ENCODE measurements at places on chromosomes 5 and 9.
A peak's percentile ranks its signal among the peaks of the same experiment; 100 is the strongest.

- no peak for DNase-seq
Measured at GRCh38 chr5:149325166-149325735, 20.0 kb upstream of the GRPEL2 start.

DNA sequence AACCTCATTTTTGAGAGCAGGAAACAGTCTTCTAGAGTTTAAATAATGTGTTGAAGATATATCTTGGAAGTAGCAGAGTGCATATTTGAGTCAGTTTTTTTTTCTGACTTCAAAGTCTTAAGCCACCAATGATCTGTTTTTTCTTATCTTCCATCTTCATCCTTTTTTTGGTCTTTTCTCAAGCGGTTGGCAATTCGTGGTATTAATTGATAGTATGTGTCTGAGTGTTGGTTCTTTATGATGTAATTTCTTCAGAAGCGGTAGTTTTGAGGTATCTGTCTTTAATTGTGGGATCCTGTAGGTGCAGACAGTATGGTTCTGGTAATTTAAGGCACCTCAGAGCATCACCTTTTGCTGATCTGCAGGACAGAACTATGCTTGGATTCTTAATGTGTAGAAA, 3.9 kb downstream of the CSNK1G3 start:
- no peak for DNase-seq

DNA sequence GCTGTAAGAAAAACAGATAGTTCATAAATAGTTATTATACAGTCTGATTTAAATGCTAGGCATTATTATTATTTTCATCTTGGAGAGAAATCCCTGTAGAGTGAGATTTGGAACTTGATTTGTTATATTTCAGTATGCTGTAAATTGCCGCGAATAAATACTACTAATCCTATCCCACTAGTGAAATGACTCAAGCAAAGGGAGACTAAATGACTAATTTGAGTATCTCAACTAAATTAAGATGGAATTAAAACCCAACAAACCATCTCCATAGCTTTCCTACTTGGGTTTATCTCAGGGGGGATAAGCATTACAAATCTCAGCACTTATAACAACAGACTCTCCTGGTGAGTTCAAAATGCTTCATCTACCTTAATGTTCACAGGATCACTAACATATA, 206.0 kb downstream of the MCTP1 start:
- no peak for DNase-seq

- DNase-seq: no peak
Measured at GRCh38 chr5:151150471-151151262, 6.9 kb downstream of the ANXA6 start.

- DNase-seq: no peak
Measured at GRCh38 chr5:35198075-35198474, 32.2 kb downstream of the PRLR start.

DNA sequence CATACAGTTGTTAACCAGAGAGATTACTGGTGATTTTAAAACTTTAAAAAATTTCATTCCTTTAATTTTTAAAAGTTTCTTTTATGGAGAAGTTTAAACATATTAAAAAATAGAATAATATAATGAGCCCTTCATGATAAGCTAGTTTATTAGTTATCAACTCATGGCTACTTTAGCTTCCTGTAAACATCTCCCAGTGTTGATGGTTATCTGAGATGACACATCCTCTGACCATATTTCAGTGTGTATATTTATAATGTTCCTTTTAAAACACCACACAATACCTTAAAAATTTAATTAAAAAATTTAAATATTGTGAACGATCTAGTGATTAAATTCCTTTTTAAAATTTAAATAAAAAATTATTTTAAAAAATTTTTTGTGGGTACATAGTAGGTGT, 74.1 kb downstream of the IPO11 start:
- no peak for DNase-seq

- no peak for DNase-seq
Measured at GRCh38 chr9:134214386-134214765, 50.0 kb upstream of the RNU6ATAC start.

DNA sequence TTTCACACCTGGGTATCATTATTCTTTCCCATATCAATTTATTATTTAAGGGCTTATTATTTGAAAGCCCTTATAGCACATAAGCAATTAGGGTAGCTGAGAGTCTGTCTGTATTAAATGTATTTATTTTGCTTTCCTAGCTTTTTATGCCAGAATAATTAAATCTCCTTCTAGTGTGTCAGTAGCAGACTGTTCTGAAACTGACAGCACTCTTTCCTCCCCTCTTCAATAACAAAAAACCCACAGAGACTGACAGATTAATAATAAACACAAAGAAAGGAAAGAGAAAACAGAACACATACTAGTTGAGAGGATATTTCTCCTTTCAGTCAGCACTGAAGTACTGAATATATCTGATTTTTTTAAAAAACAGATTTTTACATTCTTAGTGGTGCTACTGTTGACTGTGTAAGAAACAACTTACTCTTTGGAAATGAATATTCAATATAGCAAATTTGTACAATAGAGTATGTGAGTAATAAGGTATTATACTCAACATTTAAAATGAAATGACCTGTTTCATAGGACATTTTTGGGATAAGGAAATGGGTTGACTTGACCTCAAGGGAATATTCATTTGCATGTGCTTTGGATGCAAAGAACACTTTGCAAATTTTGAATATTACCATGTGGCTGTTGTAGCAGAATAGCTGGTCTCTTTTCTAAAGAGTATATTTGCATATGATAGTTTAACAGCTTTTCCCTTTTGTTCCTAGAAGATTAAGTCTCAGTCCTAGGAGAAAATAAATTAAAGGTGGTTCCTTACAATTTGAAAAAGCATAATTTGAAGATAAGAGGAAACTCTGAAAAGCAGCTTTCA, 208.3 kb downstream of the SPATA31D1 start:
- DNase-seq: no peak

DNA sequence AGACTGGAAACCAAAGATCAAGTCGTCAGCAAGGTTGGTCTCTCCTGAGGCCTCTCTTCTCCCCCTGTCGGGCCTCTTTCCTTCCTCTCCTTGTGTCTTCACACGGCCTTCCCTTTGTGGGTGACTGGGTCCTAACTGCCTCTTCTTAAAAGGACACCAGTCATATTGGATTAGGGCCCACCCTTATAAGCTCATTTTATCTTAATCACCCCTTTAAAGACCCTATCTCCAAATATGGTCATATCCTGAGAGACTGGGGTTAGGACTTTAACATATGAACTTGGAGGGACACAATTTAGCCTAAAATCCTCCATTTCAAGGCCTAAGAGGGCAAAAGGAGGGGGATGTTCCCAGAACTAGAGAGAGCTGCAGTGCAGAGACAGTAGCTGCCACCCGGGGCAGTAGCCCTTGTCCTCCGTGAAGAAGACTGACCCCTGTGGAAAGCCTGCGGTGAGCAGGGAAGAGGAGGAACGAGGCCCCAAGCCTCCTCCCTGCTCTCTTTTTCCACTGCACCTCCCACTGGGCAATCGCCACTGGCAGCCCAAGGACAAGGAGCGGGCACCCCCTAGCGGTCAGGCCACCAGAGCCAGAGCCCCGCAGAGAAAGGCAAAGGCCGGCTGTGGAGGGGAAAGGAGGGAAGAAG, 34.9 kb downstream of the CFAP90 start:
- peak; percentile 53 for DNase-seq

- DNase-seq: no peak
Measured at GRCh38 chr9:129863059-129863690, 27.9 kb downstream of the USP20 start.

DNA sequence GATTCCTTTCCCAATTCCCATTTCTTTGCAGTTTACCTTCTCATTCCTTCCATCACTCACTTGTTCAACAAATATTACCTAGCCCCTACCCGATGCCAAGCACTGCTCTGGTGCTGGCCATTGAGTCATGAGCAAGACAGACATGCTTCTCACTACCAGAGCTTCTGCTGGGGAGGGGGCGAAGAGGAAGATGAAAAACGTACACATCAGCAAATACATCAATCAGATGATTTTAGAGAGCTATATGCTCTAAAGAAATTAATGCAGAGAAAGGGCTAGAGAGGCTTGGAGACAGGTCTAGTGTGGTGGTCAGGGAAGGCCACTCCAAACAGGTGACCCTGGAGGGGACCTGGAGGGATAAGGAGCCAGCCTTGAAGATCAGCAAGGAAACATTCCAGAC, 14.4 kb upstream of the FAT2 start:
- DNase-seq: no peak

DNA sequence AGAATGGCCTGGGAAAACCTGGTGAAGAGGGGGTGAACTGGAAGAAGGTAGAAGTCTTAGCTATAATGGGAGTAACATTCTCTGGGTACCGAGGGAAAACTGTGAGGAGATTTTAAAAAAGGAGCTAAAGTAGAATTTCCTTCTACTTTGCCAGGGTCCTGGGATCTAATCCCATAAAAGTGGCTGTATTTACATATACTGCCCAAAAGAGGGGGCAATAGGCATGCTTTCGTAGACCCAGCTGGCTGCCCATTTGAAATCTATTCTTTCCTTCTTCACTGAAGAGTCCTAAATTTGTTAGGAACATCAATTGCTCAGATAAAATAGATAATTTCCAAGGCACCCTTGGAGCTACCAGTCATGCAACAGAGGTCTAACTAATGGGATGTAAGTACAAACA, 159.2 kb downstream of the CDC42SE2 start:
- DNase-seq: no peak

GRCh38 chr5:158450751-158451171, 591.8 kb upstream of the CLINT1 start:
- no peak for DNase-seq

- no peak for DNase-seq
Measured at GRCh38 chr5:124726631-124727362, 19.6 kb downstream of the ZNF608 start.

GRCh38 chr5:168328814-168329213, 37.4 kb downstream of the WWC1 start:
- no peak for DNase-seq

- DNase-seq: no peak
Measured at GRCh38 chr9:131320031-131320685, 30.6 kb downstream of the PLPP7 start.

DNA sequence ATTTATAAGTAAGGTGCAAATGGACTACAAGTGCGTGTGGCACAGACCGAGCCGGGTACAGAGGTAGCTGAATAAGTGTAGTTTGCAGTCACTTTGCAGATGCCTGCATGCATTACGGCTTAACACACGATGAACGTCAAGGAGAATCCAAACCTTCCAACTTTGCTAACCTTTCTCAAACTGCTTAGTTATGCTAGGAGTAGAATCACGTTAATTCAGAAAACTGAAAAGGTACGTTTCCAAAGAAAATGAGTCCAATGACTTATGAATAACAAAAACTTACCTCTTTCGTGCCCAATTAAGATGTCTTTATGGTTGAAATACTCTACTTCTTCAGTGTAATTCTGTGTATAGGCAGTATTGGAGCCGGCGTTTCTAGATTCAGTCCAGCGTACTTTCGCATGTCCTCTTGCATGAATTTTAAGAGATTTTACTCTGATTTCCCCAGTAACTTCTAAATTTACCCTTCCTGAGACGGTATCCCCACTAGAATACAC, 539 bp downstream of the ARRDC3 start:
- peak; percentile 27 for DNase-seq

Measured in C1 segment of cervical spinal cord (tissue), 14 donors.